ENCODE measurements at places on chromosomes 5 and 9. TPM values are rescaled to one million over a fixed set of nuclear protein-coding genes. Genes with fewer than 3 reads are reported as not detected.

The ANKRD55 gene
- 0.33 TPM for total RNA-seq

The ANKRD34B gene
- not detected for total RNA-seq

- no peak for DNase-seq
These were observed 131.8 kb downstream of the TLE1 start for GRCh38 chr9:81557452-81558090.

DNA sequence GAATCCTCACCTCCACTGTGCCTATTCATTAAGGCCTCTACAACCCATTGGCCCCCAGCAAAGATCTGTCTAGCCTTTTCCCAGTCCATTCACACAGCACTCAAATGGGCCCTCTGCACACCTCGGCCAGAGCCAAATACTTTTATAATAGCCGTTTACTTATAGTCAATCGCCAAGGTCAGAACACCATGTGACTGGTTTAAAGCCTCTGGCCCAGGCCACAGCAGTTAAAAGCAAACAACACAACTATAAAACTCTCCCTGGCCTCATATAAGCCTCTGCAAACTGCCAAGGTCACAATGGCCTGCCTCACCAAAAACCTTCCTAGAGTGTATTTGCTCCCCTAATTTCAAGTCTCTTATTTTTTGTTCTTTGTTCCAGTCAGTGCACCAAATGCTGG, 562.6 kb downstream of the CAAP1 start:
- no peak for DNase-seq

The NEURL1B gene
- 0.46 TPM for total RNA-seq

DNA sequence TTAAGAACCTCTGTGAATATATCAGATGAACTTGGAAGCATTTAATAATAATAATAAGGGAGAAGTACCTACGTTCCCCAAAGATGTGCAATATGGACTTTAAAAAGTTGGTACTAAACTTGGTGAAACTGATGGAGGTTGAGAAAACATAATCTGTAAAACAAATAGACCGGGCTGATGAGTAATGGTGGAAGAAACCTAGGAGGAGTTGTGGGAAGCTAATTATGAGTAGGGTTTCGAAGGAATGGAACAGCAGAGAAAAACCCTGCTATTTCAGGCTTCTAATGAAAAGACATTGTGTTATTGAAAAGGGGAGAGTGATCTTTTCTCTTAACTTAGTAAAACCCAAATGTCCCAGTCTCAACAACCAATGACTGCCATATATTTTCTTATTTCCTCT, 229.3 kb downstream of the PCSK1 start:
- DNase-seq = no peak

The CCNH gene
- 86.8 TPM for total RNA-seq

DNA sequence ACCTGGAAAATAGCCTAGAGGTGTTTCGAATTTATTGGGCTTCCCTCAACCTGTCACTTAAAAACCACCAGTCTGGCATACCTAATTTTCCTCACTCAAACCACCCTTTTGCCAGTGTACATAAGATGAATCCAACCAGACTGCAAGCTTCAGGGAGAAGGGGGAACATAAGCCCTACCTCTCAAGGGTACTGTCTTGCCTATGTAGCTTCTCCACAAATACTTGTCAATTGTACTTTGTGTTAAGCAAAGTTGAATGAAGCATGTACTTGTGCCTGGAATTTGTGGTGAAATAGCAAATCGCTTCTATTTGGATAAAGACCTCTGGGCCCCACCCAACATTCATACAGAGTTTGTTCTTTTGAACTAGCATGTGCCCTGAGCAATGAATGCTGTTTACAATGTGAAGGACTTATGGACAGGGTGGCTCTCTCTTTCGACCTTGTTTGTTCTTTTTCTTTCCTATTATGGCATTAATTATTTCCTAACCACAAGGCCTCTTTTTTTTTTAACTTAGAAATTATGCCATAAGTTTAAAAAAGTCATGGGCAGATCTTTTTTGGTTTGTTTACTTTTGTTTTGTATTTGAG, 580.2 kb downstream of the EBF1 start:
- DNase-seq = no peak

- DNase-seq = no peak
These were observed 50.8 kb downstream of the CRB2 start for GRCh38 chr9:123406691-123407216.

The NEUROG1 gene
- total RNA-seq = not detected

The FAT2 gene
- total RNA-seq = under 0.01 TPM

DNA sequence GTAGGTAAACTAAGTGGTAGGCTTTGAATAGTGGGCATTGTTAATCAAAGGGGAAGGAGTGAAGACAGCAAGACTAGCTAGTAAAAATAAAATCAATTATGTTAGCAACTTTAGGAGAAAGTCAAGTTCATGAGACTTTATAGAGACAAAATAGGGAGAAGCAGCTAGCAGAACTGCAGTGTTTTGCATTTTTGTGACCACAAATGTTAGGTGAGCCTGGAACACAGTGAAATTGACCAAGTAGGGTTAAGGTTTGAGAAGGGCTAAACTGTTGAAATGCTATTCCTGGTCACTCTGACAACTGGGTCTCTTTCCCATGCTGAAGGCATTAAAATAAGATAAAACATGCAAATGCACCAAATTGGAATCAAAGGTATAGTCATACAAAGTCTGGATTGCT, 13.0 kb downstream of the SEC61B start:
- no peak for DNase-seq

DNA sequence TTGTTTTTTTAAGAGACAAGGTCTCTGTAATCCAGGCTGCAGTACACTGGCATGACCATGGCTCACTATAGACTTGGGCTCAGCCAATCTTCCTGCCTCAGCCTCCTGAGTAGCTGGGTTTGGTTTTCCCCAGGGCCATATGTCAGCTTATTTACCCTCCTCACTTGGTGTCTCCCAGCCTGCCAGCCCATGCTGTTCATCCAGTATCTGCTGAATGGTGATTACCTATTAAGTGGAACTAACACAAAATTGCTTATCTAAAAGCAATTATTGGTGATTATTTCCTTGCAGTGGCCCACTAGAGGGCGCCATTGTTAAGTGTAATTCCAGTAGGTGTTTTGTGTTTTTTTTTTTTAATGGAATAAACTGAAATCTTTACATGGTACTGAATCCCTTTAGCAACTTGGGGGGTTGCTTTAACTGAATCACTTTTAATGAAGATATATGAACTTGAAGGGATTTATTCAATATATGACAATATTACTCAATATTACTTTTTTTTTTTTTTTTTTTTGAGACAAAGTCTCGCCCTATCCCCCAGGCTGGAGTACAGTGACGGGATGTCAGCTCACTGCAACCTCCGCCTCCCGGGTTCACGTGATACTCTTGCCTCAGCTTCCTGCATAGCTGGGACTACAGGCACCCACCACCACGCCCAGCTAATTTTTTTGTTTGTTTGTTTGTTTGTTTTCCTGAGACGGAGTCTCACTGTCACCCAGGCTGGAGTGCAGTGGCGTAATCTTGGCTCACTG, 13.8 kb downstream of the EXOSC2 start:
- no peak for DNase-seq

DNA sequence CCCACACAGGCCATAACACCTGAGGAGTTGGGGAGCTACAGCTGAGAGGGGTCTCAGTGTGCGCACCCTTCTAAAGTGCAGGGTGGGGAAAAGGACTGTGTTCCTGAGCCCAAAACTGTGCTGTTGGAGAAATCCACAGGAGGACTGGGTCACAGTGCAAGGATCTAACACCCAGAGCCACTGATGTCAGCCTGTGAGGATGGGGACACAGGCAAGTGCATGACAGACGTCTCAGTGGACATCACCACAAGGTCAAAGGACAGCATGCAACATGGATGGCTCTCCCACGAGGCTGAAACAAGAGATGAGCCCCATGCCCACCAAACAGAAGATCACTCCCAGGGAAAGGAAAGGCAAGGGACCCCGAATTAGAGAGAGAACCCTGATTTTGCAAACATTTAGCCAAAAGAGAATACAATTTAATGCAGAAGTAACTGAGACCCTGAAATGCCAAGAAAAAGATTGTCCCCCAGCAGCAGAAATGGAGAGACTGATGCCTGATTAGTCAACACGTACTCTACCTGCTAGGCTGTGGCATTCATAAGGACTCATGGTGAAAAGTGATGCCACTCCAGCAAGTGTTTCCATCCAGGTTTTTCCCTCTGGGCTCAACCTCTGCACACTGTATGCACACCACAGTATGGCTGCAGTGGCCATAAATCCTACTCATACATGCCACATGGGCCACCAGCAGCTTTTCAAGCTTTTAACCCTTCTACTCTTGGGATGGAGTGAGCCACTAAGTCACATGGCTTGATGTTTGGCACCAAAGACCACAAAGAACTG, 14.2 kb downstream of the KLF9 start:
- no peak for DNase-seq

All from pulmonary artery endothelial cell (primary cell).